ENCODE measurements at places on chromosomes 11 and 22.

- no peak for DNase-seq
These were observed 19.9 kb downstream of the CD44 start for GRCh38 chr11:35158701-35159510.

DNA sequence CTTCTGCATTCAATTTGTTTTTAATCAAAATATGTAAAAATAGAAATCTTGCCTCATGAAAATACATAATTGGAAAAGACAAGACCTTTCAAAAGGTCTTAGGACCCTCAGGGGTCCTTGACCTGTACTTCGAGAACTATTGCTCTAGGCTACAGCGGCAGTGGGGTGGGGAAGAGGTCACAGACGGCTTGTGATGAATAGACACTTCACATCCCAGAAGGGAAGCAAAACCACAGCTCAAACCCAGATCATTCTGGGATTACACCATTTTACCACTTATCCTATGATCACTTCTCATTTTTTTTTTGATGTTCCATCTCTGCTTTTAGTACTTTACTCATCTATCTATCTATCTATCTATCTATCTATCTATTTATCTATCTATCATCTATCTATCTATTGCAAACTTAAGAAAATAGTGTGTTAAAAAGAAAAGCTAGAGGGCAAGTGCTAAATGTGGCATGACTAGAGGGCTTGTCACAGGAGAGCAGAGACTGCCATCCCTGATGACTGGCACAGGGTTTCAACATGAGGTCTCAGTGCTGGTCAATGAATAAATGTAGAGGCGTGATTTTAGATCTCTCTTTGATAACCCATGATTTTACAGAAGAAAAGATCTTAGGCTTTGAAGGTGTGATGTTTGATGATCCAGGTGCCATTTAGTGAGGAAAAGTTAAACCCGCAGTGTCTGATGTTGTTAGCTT, 37.1 kb downstream of the RNF141 start:
- no peak for DNase-seq

GRCh38 chr11:94638902-94639373, 71.8 kb downstream of the PIWIL4 start:
- no peak for DNase-seq

DNA sequence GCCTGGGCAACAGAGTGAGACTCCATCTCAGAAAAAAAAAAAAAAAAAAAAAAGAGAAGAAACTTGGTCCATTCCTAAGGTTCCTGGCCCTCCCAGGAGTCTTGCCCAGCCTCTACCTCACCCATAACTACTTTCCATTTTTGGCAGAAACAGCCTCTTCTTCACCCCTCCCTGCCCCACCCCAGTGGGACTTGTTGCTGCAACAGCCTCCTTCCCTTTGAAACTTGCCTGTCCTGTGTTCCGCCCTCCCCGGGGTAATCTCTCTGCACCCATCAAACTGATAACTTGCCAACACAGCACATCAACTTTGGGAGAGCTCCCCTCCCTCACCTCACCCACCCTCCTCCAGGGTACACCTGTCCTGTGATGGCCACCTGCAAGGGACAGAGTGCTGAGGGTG, 10.0 kb upstream of the FAM83F start:
- no peak for DNase-seq

- DNase-seq = no peak
These were observed 21.0 kb downstream of the WEE1 start for GRCh38 chr11:9594267-9595046.
